ENCODE measurements at places on chromosomes 2 and 18.

- DNase-seq: no peak
Observed at GRCh38 chr2:99609851-99610381, 120.1 kb upstream of the REV1 start.

GRCh38 chr2:219496825-219497494, 1.7 kb upstream of the GMPPA start:
- DNase-seq: no peak

- no peak for DNase-seq
Observed at GRCh38 chr2:219168526-219168925, 1.3 kb downstream of the SLC23A3 start.

- DNase-seq: no peak
Observed at GRCh38 chr2:127957240-127957639, 70.6 kb downstream of the SAP130 start.

GRCh38 chr2:204834716-204835384, 289.6 kb downstream of the PARD3B start:
- DNase-seq: no peak

- DNase-seq: peak; percentile 11
Observed at GRCh38 chr2:12816379-12817306, 99.9 kb downstream of the TRIB2 start.

DNA sequence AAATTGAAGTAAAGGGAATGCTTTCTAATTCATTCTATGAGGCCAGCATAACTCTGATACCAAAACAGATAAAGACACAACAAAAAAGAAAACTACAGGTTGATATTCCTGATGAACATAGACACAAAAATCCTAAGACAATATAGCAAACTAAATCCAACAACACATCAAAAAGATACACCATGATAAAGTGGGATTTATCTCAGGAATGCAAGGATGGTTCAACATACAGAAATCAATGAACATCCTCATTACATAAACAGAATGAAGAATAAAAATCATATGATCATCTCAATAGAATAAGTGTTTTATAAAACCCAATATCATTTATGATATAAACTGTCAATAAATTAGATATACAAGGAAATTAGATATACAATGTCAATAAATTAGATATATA, 65.7 kb downstream of the ZSWIM2 start:
- DNase-seq: no peak

DNA sequence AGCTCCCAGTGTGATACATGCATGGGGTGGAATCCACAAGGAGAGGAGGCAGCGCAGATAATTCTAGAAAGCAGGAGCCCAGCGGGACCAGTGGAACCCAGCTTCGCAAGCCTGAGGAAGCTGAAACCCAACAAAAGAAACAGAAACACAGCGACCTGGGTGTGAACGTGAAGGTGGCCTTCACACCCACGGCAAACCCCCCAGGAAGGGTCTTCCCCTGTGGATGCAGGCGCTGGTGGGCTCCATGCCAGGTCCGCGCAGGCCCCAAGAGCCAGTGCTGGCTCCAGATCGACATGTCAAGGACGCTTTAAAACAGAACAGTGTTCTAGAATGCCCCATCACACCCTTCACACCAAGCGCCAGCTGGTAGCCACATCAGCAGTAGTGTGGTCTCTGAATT, 22.1 kb downstream of the KIF1A start:
- DNase-seq: no peak

DNA sequence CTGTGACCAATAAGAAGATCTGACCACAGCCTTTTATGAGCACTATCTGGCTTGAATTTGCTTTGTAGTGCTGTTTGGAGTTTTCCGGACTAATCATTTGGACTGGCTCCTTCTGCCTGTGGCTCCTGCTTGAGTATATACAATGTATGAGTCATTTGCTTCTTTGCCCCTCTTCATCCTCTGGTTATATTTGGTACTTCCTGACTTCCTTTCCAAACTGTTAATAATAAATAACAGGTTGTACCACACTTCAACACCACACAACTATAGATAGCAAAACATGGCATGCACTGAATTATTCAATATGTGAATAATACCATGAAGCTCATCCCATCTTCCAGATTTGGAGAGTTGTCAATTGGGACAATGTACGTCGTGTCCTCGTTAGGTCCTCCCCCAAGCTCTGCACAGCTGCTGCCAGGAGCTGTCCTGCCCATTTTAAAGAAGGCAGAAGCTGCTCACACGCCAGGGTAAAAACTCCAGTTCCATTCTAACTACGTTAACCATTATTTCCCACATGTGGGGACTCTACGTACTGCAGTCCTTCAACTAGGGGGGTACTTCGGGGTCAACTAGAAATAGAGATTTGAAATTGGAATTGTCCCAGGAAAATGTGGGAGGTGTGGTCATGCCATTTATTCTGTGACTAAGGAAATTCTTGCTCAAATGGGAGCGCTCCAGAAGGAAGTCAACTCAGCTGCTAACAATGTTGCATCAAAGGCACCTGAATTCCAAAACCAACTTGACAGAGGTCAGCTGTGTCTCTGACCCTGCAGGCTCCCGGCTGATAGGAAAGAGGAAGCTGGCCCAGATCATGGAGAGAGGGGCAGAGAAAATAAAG, 38.1 kb downstream of the ST8SIA5 start:
- no peak for DNase-seq

- DNase-seq: no peak
Observed at GRCh38 chr2:206231669-206232286, 42.7 kb upstream of the ZDBF2 start.

DNA sequence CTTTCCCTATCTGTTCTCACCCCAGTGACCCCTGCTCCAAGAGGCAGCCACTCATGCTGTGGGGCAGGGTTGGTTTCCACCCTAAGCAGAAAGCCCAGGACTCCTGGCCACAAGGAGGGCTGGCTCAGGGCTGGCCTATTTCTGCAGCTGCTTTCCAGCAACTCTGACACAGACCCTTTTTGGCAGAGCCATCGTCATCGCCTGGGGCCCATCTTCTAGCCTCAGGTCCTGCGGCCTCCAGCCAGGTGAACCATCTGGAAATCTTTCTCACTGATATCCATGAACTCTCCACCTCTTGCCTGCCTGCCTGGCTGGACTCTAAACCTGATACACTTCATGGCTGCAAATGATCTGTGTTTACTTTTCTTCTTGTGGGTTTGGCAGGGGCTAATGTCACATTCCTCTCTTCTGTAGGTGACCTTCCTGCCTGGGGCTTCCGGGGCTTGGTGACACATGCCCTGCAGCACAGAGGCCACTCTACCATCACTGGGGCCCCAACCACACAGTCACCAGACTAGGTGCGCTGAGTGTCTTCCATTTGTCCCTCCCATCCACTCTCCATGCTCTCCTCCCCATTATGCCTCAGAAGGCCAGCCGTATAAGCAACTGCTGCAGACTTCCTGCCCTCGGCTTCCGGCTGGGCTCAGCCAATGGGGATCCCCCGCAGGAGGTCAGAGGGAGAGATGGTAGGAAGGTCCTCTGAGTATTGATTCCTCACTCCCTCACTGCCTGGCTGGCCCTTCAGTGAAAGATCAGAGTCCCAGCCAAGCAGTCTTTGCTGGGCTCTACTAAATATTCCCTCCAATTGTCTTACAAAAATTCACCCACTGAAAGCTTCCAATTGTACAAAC, 9.7 kb upstream of the COPS8 start:
- DNase-seq: no peak

DNA sequence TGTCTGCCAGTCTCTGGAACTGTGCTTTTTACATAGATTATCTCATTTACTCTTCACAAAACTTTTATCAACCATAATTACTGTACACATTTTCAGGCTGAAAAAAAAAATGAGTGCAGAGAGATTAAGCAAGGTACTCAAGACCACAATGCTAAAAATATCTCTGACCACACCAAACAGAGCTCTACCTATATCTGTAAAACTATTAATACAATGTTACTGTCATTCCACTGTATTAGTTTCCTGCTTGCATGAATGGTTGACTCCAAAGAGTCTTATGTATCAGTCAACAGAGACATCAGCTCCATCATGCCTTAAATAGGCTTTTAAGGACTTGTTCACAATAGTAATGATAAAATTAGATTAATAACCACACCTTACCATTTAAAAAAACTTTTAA, 134.7 kb upstream of the CCDC150 start:
- DNase-seq: no peak

- DNase-seq: no peak
Observed at GRCh38 chr2:11649093-11649492, 20.9 kb downstream of the NTSR2 start.

DNA sequence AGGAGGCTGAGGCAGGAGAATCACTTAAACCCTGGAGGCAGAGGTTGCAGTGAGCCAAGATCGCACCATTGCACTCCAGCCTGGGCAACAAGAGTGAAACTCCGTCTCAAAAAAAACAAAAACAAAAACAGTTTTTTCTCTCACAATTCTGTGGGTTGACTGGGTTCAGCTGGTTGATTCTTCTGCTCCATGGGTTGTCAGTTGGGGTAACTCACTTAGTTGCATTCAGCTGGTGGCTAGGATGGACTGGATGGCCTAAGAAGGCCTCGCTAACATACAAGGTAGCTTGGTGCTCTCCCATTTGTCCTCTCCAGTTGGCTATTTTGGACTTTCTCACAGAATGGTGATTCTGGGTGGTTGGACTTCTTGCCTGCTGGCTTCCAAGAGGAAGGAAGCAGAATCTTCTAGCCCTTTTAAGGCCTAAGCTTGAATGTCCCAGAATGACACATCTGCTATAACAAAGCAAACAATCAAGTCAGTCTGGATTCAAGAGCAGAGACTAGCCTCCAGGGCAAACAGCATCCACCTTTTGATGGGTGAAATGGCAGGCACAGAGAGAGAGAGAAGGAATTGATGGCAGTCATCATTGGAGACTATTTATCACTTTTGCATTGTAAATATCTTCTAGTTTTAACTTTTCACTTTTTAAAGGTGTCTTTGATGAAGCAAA, 17.9 kb downstream of the LAMA3 start:
- no peak for DNase-seq

DNA sequence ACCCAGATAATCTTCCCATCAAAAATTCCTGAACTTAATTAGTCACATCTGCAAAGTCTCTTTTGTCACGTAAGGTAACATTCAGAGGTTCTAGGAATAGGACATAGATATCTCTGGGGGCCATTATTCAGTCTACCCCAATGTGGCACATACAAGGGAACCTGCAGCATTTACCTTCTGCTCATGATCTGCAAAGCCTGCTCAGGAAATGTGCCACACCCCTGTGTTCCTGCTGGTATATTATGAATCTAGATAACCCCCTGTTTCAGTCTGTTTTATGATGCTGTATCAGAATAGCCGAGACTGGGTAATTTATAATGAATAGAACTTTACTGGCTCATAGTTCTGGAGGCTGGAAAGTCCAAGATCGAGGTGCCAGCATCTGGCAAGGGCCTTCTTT, 103.5 kb downstream of the ARL4C start:
- no peak for DNase-seq

DNA sequence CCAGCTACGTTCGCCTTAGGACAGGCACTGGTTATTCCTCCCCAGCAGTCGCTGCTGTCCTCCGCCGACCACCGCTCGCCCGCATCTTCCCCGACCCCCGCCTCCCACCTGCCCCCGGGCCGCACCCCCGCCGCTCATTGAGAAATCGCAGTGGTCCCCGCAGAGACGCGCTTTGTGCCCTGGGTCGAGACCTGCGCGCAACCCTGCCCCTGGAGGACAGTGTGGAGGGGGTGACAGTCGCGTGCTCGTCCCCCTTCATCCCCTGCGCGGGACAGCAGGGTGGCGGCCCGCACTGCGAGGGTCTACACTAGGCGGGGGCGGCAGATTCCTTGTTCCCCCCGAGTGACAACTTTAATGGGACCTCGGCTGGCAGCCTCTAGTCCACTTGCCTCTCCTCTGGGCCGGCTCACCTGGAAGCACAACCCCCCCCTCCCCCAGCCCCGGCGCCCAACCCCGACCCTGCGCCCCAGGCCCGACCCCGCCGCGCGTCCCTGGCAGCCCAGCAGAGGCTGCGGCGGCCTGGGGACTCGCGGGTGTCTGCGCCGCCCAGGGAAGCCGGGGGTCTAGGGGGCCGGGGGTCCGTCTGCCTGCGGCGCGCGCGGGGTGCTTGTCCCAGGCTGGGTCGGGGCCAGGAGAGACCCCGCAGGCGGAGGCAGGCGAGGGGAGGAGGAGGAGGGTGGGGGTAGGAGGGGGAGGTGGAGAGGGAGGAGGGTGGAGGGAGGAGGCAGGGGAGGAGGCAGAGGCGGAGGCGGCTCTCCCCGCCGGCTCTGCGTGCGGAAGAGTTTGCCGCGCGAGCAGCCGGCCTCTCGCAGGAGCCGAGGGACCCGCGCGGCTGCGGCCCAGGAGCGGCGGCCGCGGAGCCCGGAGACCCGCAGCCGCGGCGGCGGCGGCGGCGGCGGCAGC, at the start of gene NPAS2:
Gene NPAS2 (plus strand): TSS at position 770 of the 903 bp plus-strand sequence. CDS start 84,616 bp downstream, outside the sequence.
- peak; percentile 27 for DNase-seq

DNA sequence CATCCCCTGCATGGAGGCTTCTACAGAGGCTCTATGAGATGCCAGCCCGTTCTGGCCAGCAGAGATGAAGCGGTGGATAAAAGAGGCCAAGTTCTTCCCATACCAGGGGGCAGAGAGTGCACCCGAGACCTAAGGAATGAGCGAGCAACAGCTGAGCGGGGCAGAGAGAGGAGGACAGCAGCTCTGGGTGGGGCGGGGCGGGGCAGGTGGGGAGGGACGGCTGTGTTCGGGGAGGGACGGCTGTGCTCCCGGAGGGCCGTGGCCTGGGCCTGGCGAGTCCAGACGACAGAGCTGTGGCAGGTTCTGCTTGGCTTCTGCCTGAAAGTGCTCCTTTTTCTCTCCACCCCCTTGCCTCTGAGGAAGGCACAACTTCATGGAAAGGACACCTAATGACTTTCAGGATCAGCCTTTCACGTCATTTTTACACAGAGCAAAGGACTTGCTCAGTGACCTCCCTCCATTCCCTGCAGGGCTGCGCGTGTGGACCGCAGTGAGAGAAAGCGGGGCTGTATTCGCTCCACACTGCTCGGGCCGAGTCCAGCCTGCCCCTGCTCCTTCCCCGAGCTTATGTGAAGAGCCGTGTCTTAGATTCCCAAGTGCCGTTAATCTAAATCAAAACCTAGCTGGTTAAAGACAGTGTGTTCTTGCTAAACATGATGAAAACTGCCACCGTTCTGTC, 232.9 kb downstream of the HDAC4 start:
- DNase-seq: no peak

- DNase-seq: no peak
Observed at GRCh38 chr18:45571195-45571594, 44.1 kb upstream of the SLC14A2 start.

- DNase-seq: no peak
Observed at GRCh38 chr2:238370094-238370822, 49.9 kb downstream of the TRAF3IP1 start.

DNA sequence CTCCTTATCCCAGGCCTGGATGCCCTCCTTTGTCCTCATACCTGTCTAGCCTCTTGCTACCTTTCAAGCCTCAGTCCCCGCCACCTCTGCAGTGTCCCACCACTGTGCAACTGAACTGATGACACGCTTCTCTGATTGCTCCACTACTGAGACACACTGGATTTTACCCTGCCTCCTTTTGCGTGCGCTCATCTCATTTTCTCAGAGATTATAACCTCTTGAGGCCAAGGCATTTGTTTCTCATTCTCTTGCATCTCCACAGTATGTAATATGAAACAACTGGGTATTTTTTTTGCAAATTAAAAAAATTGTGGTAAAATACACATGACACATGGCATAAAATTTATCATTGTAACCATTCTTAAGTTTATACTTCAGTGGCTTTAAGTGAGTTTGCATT, 95.4 kb downstream of the PRKCE start:
- no peak for DNase-seq

GRCh38 chr2:223043164-223043941, 8.6 kb upstream of the KCNE4 start:
- DNase-seq: no peak
